Neural progenitor cell (in vitro differentiated cells): ENCODE measurements at places on chromosomes 16 and 17.
A peak's percentile ranks its signal among the peaks of the same experiment; 100 is the strongest.

- DNase-seq, result peak; percentile 18
Measured at GRCh38 chr17:20127360-20128035, 118.3 kb downstream of the SPECC1 start.

GRCh38 chr17:81387100-81388090, 7.9 kb upstream of the BAHCC1 start:
- DNase-seq, result peak; percentile 86

GRCh38 chr17:73349138-73349537, 37.3 kb upstream of the CDC42EP4 start:
- peak; percentile 86 for DNase-seq

- no peak for DNase-seq
Measured at GRCh38 chr16:72355561-72355960, 183.6 kb upstream of the PMFBP1 start.

- peak; percentile 73 for DNase-seq
Measured at GRCh38 chr16:77967054-77967904, 55.1 kb upstream of the CLEC3A start.

- DNase-seq, result no peak
Measured at GRCh38 chr16:83733301-83733700, 74.5 kb upstream of the HSBP1 start.

GRCh38 chr17:73797594-73798110, 153.4 kb upstream of the SDK2 start:
- no peak for DNase-seq

DNA sequence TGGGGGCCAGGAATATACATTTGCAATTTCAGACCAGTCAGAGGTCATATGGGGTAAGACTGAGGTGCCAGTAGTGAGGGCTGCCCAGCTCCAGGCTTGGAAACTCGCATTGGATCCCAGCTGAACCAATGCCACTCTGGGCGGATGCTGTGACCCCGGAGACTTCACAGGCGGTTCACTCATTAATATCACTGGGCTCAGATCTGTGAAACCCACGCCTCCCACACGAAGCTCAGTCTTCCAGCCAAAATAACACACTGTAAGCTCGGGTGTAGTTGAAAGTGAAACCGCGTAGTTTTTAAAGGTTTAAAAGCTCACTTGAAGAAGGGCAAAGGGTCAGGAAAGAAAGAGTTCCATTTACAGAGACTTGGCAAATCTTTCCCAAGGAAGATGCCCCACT, 254.8 kb downstream of the FOXL1 start:
- DNase-seq, result no peak

DNA sequence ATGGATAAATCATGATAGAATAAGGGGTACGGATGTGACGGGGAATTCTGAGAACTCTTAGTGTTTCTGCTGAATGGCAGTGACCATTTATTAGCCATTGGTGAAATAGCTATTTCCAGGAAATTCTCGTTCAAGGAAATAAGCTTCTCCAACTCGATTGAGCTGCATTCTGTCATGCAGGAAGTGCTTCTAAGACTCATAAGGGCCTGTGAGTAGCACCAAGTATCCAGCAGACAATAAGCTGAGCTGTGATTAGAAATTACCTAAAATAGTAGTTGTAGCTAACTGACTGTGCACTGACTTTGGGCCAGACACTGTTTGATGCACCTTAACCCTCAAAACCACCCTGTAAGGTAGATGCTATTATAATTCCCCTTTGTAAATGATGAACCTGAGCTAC, 107.8 kb upstream of the IRX5 start:
- no peak for DNase-seq

DNA sequence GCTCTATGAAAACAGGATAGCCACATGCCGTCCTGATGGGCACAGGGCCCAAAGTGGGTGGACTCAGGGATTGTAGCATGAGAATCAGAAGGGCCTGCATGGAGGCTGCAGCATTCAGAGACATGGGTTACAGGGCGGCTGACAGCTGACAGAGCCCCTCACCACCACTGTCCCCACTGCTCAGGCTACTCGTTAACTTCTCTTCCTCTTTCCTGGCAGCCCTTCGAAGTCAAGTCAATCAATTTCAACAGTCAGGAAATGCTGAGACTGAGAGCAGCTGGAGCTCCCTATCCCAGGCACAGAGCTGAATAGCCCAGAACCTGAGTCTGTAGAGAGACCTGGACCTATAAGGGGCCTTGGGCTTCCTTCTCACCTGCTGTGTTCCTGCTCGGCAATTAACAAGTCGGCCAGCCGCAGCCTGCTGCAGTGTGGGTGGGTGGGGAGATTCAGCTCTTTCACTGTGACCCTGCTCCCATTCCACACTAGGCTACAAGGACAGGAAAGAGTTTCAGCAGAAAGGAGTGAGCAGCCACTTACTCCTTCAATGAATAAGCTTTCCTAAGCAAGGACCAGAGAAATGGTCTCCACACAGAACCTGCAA, 76.9 kb downstream of the TEX14 start:
- DNase-seq, result no peak
